ENCODE measurements at places on chromosomes 11 and 22.

DNA sequence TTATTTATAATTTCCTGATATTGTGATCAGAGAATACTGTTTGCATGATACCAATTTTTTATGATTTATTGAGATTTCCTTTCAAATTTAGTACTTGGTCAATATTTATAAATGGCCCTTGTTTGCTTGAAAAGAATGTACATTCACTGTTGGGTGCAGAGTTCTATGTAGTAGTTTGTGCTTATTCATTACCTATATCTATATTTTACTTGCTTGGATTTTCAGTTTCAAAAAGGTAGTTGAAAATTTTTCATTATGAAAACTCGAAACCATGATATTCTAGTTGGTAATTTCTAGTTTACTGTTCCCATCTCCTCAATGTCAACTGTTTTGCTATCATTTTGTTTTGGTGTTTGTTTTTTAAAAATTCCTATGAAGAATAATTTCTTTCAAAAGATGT, 155.7 kb downstream of the AASDHPPT start:
- no peak for DNase-seq

DNA sequence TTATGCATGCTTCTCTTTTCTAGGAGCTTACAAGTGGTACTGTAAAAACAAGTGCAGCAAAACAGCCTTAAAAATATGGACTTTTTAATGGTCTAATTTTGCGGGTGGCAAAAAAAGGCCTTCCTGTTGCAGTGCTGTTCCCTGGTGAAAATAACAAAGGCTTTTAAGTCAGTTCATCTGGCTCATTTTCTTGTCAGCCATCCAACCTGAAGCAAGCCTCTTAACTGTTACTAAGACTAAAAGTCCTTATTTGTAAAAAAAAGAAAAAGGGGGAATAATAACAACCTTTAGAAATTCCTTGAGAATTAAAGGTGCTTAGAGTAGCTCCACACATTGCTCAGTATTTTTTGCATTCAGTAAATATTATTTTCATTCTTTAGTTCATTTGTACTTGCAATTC, 200.5 kb upstream of the CHORDC1 start:
- no peak for DNase-seq

- no peak for DNase-seq
Observed at GRCh38 chr11:65471447-65471891, 27.4 kb upstream of the MALAT1 start.

DNA sequence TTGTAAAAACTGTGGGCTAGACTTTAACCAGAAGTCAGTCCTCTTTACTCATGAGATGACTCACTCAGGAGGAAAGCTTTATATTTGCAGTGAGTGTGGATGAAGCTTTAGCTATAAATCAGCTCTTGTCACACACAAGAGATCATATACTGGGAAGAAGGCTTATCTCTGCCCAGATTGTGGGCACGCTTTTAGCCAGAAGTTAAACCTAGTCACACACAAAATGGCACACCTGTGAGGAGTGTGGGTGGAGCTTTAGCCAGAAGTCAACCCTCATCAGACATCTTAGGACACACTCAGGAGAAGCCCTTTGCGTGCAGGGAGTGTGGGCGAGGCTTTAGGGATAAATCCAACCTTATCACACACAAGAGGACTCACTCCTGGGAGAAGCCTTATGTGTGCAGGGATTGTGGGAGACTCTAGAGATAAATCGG, 706.9 kb upstream of the LUZP2 start:
- DNase-seq, result no peak

- no peak for DNase-seq
Observed at GRCh38 chr22:19716041-19716828, 1.9 kb downstream of the SEPTIN5 start.
